Right renal pelvis (tissue), 4 donors: ENCODE measurements at places on chromosomes 1 and 21. TPM values are rescaled to one million over a fixed set of nuclear protein-coding genes. Genes with fewer than 3 reads are reported as not detected.

DNA sequence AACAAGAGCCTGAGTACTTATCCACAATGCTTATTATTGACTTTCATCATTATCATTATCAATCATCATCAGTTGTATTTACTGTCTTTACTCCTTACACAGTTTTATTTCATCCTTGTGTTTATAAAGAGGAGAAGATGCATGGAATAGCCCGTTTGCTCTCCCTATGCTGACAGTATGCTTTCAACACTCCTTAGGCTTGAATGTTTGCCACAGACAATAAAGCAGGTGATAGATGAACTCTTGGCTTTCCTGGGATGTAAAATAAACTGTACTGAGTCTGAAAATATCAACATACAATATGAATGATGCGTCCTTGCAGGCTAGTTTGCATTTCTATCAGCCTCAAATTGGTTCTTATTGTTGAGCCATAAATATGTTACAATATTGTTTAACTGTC lies 891.8 kb upstream of the NCAM2 start:
- no peak for DNase-seq

- no peak for DNase-seq
These were observed 196.4 kb downstream of the GREM2 start for GRCh38 chr1:240415532-240415931.

GRCh38 chr1:65681096-65681495 lies 111.6 kb upstream of the PDE4B start:
- no peak for DNase-seq

- DNase-seq = no peak
These were observed 138.9 kb upstream of the SOD1 start for GRCh38 chr21:31520561-31521098.

DNA sequence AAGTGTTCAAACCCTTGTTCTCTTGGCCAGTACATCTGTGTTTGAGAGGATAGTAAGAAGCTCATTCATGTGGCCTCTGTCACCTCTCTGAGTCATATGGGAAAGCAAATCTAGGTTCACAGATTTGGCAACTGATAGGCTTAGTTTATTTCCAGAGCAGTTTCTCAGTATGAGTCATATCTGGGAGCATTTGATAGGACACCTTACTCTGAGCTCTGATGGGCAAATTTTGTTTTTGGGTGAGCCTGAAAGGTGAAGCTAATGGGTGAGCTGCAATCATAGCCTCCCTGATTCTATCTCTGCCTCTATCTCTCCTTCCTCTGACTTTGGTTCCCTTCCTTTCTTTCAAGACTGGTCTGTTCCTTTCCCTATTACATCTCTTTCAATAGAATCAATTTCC lies 134.4 kb downstream of the S1PR1 start:
- no peak for DNase-seq

GRCh38 chr21:34861258-34861657 lies 187.8 kb downstream of the RUNX1 start:
- no peak for DNase-seq

DNA sequence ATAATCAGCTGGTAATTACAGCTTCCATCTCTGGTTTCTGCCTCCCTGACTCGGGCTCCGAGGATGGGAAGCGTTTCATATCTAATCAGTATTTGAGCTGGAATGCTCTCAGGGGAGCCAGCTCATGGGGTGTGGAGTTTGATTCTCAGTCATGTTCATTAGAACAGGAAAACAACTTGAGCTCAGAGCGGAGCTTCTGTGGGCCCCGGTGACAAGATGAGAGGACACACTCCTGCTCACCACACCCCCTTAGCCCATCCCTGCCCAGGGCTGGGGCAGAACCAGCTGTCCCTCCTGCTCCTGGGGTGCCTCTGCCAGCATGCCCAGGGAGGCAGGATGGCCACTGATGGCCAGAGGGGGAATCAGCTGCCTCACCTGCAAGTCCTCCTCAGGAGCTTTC lies 726.0 kb downstream of the PTPRU start:
- DNase-seq = no peak

DNA sequence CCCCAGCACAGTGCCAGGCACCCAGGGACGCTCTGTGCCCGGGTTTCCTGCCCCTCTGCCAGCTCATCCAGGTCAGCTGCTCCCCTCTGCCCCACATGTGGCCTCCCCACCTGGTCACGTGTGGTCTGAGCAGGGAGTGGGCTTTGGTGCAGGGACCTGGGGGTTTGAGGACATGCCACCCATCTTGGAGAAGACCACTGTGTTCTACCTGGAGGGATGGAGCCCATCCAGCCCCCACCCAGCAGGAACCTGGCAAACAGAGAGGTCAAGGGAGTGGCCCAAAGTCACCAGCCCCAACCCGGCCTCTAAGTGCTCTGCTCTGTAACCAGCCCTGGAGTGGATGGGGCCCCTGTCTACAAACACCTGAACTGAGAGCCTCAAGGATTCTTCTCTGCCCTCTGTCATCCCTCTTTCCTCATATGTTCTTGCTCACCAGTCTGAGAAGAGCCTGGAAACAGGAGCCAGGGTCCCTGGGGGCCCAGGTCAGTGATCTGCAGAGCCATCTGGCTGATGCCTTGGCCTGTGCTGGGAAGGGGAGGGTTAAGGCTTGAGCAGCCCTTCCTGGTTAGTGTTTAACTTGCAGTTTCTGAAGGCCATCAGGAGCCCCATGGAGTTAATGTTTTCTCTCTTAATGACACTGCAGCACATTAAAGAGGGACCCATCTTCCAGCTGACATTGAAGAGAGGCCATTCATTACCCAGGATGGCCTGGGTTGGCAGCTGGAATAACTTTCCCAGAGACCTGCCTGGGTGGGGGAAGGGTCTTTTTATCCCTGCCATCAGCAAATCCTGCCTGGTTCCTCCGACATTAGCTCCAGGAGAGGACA lies 235.4 kb downstream of the PTPRU start:
- no peak for DNase-seq

DNA sequence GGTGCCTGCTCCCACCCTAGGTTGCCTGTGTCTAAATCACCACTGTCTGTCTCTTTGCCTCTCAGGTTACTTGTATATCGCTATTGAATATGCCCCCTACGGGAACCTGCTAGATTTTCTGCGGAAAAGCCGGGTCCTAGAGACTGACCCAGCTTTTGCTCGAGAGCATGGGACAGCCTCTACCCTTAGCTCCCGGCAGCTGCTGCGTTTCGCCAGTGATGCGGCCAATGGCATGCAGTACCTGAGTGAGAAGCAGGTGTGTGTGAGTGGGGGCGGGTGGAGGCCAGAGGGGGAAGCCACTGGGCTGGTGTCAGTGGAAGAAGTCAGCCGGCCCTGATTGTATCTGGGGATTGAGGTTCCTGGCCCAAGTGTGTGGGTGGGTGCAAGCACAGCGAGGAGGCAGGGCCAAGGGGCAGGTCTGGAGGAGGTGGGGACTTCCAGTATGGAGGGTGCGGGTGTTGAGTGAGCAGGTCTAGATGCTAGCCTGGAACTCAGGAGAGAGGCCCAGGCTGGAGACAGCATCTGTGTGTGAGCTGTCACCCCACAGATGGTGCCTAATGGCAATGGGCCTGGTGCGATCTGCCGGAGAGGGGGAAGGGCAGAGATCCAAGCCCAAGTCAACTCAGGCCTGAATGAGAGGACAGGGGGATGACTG lies 17.2 kb downstream of the TIE1 start:
- DNase-seq = no peak

DNA sequence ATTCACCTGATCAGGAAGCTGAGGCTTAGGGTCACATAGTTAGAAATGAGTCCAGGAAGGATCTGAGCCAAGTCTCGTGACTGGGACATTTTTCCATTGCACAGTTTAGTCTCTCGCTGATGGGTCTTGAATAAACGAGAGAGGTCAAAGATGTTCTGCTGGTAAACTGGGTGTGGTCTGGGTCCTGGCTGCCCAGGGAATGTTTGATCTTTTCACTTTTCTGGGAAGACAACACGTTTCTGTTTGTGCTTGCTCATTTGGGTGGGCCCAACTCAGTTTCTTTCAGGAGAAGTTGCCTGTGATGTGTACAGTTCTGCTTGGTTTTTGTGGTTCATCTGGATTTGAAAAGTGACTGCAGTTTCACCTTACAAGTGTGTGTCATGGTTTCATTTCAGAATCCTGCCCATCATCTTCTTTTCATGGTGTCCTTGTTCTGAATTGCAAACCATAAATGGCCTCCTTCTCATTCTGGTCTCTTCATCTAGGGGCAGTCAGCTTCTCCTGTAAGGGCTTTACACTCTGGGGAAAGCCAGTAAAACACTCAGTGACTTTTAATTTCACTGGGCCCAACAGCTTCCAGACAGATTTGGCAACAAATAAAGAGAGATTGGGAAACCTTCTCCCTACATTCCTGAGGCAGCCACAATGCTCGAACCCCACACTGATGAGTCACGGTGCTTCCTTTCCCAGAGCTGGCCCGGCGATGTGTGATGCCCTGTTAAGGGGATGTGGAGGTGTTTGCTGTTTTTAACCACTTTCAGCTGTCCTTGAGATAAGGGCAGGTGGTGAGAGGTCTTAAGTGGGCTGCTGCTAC lies 7.2 kb upstream of the TACSTD2 start:
- DNase-seq = no peak

DNA sequence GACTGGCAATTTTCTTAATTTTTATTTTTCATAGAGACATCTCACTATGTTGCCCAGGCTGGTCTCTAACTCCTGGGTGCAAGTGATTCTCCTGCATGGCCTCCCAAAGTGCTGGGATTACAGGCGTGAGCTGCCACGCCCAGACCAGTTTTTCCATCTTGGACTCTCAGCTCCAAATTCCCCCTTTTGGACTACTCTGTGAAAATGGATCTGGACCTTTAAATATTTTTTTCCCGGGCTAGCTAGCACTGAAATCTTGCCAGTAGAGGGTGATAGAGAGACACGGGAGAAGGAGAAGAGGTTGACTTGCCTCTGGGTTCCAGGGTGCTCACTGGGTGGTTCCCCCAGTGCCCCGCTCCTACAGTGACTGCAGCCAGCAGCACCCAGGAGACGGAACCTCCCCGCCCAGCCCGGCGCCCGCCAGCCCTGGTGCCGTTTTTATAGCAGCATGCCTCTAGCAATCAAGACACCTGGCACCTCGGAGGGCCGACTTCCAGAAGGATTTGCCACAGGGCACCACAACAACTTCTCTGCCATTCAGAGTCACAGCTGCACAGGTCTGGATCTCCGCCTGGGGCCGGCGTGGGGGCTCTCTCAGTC lies 34.7 kb upstream of the SCCPDH start:
- peak; percentile 53 for DNase-seq

DNA sequence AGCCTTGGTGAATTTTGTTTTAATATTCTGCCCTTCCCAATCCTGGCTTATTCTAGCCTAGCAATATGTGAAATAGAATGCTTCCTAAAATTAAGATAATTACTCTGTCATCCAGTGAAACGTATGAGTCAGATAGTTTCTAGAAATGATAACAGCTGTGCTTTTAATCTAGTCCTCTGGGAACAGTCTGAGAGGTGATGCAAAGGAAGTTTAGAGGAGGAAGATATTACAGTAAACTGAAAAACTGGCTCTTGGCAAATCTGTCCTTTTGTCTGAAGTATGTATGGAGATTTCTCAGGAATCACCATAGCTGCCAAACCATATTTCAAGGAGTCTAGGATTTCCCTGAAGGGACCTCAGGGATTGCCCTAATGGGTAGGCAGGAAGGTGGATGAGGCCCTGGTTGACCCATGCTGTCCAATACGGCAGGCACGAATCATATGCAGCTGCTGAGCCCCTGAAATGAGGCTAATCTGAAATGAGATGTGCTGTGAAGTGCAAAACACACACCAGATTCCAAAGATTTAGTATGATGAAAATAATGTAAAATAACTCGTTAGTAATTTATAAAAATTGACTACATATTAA lies 70.8 kb upstream of the LBR start:
- DNase-seq = no peak

DNA sequence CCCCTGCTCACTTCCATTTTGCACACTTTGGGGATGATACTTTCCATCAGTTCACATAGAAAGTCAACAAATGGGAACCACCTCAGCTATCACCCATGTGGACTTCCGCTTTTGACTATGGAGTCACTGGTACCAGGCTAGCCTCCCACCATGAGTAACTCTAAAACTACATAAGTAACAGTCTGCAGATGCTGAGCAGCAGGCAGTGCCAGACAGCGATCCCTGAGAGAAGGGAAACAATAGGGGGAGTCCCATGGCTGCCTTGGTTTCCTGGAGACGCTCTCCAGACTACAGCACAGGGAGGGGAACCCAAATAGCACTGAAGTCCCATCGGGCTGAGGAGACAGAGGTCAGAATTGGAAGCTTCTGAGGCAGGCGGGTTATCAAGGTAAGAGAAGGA lies 2.8 kb upstream of the TFF2 start:
- DNase-seq = no peak

- DNase-seq = no peak
These were observed 166.3 kb downstream of the TBX15 start for GRCh38 chr1:118821801-118822200.

DNA sequence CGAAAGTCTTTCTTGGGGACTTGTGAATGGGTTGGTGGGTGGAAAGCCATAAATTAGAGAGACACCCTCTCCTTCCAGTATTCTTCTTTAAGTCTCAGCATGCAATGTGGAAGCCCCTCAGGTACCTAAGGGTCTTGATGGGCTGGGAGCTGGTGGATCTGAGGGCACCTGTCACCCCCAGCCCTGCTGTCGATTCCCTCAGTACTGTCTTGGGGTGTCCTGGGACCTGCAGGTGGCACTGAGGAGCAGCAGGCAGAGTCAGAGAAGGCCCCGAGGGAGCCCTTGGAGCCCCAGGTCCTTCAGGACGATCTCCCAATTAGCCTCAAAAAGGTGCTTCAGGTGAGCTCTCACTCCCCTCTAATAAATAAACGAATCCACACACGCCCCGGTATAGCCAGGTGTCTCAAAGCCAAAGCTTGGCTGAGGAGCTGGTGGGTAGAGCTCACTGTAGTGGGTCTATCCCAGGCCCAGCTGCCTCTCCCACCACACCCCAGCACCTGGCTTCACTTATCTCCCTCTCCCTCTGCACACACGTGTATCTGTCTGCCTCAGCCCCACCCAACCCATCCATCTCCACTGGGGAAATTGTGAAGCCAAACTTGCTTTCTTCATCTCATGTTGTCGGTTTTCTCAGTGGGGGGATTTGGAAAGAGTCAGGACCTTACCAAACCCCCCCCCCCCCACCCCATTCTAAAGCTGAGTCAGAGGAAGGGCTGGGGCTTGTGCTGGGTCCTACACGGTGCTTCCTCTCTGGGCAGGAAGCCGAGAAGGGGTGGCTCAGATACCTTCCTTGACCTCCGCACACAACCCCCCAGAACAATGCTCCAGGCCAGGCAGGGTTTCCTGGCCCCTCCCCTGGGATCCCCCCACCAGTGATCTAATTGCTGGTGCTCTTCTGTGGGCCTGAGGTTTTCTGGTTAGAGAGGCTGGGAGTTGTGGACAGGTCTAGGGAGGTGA lies 1.6 kb downstream of the ADAM15 start:
- no peak for DNase-seq

The GSTM1 gene
- 3.0 TPM for polyA plus RNA-seq

The RYR2 gene
- polyA plus RNA-seq = 1.4 TPM

The LHX8 gene
- not detected for polyA plus RNA-seq

The S100A8 gene
- 9.0 TPM for polyA plus RNA-seq

The PTGER3 gene
- 55.2 TPM for polyA plus RNA-seq
